ENCODE measurements at places on chromosomes 11 and 22.
A peak's percentile ranks its signal among the peaks of the same experiment; 100 is the strongest.

DNA sequence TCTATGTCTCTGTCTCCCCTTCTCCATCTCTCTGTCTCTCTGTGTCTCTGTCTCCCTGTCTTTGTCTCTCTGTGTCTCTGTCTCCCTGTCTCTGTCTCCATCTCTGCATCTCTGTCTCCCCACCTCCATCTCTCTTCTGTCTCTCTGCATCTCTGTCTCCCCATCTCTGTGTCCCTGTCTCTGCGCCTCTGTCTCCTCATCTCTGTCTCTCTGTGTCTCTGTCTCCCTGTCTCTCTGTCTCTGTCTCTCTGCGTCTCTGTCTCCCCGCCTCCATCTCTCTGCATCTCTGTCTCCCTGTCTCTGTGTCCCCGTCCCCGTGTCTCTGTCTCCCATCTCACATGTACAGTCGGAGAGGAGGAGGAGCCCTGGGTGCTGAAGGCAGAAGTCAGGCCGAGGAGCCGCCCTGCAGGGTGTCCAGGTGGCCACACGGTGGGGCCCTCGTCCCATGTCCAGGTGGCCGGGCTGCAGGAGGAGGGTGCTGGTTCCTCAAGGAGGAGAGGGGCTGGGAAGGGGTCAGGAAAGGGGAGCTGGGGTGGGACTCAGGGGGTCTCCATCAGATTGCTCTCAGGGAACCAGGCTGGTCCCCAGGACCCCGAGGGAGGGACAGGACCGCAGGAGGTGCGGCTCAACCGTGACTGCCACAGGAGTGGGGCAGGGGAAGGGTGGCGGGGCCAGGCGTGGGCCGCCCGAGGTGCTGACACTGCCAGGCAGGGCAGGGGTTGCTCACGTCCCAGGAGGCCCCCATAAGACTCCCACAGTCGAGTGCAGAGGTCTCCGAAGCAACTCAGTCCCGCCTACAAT, 25.6 kb upstream of the TH start:
- DNase-seq = peak; percentile 87

- peak; percentile 32 for DNase-seq
Measured at GRCh38 chr22:47162865-47163264, 400.4 kb downstream of the TBC1D22A start.

DNA sequence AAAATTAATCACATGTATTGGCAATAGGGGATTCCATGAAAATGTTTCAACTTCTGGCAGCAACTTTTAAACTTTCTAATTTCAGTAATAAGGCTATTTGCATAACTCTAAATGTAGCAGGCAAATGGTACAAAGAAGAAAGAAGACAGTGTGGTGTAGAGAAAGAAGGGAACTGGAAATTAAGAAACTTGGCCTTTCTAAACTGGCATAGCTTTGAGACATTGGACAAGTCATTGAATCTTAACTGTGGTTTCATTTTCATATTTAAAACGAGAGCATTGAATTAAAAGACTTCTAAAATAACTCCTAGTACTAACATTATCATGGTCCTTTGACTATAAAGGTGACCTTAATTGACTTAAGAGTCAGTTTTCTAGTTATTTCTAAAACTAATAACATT, 125.0 kb downstream of the UVRAG start:
- DNase-seq = no peak

DNA sequence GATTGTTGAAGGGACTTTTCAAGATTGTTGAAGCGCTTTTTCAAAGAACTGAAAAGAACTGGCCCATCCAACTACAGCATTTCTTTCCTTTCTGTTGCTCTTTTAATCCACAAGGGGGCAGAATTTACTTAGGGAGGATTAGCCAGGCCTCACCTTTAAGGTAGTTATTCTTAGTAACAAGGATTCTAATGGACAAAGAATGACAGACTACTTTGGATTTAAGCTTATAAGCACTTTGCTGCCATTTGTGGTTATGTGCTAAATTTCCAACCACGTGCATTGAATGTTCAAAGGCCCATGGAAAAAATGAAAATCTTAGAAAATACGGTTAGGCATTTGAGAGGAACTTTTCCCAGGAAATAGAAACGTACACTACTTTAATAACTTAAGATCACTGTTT, 49.5 kb upstream of the HSPA8 start:
- no peak for DNase-seq

DNA sequence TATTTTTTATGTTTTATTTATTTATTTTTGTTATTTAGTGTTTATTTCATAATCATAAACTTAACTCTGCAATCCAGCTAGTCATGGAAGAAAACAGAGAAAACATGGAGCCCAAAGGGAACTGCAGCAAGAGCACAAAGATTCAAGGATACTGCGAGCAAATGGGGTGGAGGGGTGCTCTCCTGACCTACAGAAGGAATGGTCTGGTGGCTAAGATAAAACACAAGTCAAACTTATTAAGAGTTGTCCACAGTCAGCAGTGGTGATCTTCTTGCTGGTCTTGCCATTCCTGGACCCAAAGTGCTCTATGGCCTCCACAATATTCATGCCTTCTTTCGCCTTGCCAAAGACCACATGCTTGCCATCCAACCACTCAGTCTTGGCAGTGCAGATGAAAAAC, 36.7 kb downstream of the STIM1 start:
- DNase-seq = no peak

- no peak for DNase-seq
Measured at GRCh38 chr11:118082880-118083552, 3.7 kb downstream of the SMIM35 start.

DNA sequence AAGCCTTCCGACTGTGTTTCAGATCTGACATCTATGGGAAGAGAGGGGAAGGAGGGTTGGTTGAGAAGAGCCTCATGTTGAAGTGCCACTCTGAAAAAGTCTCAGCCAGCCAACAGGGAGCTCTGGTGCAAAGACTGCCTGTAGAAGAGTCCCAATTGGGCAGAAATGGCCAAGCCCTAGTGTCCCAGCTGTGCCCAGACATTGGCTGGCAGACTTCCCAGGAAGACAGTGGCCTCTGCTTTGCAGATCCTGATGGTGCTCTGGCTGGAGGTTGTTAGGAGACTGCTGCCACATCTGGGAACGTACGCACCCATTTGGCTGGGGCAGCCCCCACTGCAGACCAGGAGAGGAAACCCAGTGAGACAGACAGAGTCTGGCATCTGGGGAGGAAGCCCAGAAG, 3.2 kb upstream of the PLA2G3 start:
- DNase-seq = no peak

DNA sequence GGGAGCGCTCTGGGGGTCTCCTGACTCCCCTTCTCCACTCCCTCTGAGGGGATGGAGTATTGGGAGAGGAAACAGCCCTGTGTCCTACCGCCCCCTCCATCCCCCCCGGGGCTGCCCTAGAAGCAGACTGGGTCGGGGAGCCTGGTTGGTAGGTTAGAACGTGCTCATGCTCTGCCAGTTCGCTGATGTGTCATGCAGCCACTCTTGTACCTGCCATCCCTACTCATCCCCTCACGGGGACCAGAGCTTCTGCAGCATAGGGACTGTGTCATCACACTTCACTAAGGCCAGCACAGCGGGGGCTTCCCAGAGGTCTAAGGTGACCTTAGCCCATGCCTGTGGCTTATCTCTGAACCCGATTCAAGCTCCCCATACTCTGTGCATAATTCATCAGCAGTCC, 4.7 kb downstream of the KCNJ1 start:
- no peak for DNase-seq

DNA sequence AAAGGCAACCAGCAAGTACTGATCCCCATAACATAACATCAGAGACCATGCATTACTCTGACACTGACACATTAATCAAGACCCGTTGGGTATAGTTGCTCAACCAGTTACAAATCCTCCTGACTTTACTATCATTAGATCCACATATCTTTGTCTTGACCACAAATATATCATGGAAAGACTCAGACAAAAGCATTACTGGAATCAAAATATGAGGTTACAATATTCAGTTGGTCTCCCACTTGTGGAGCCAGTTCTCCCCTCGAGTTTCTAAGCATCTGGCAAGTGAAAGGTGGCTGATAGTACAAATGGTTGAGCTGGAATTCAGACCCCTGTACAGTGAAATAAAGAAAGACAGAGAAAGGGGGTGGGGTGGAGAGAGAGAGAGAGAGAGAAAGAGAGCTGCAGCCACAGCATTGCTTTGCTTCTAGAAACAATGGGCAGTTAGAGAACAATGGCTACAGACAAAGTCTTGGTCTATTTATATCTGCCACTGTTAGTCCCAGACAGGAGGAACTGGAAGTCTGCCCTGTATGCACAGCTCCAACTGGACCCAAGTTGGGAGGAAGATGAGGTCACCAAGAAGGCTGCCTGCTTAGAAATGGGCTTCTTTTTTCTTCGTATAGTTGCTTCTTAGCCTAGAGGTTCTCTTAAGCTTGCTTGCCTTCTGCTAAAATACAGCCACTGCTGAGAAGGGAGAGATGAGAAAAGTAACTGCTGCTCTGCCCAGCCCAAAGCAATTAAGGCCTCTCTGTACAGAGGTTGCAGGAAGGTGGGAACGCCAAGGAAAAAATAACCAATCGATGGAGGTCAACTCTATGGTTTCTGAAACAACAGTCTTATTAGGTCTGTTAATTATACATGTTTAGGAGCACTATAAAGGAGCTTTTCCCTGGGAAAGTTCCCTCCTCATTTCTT, 85.5 kb downstream of the ETS1 start:
- DNase-seq = no peak

- no peak for DNase-seq
Measured at GRCh38 chr11:27694992-27695391, 5.3 kb downstream of the BDNF start.

DNA sequence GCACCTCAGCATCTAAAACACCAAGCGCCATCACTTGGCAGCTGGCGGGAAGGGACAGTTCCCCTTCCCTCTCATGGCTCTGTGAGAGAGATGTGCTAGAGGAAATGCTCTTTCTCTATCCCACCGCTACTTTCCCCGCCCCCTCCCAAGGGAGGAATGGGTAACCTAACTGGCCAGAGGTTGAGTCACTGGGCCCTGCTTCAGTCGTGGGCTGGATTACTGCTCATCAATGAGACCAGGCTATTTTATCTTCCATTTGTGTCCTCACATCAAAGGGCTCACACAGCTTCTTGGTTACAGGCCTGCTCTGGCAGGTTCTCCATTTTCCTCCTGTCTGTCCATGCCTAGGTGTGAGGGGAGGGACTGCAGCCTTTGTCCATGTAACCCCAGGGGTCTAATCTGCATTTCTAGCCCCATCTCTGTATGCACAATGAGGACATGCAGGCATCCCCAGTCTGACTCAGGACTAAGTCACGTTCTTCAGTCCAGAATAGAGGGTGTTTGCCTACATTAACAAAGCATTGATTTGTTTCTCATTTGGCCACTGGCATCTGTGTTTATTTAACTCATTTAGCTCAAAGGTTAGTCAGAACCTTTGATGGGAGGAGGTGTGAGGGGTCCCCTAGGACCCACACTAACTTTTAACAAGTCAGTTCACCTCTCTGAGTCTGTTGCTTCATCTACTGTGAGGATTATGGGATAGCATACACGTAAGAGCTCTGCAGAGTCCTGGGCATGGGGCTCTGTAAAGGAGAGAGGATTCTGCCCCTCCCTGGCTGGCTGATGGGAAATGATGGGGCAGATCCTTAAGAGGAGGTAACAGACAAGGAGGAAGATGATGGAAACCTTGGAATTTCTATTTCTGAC, 99.1 kb downstream of the XRRA1 start:
- DNase-seq = no peak

DNA sequence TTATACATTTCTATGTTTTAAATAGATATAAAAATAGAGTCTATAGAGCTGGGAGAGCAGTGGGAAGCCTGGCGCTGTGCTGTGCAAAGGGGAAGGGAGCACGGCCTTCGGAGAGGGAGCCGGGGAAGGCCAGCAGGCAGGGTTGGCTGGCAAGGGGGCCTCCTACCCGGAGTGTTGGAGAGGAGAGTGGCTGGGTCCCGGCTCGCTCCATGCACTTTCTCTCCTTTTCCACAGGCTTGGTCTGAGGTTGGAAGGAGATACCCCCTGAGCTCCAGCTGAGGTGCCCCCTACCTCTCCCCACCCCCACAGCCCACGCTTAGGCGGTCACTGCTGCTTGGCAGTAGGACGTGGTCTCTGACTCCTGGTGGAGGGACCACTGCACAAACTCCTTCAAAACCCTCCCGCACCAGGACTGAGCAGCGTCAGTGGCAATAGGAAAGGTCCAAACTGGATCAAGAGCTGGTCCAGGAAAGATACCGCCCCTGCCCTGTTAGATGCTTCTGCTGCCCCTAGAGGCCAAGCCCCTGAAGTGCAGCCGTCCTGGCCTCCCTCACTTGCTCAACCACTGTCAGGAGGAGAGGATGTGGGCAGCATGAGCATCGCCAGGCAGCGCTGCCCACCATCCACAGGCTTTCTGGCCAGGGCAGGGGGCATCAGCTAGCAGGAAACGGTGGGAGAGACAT, 52.9 kb downstream of the SYT13 start:
- DNase-seq = peak; percentile 68

DNA sequence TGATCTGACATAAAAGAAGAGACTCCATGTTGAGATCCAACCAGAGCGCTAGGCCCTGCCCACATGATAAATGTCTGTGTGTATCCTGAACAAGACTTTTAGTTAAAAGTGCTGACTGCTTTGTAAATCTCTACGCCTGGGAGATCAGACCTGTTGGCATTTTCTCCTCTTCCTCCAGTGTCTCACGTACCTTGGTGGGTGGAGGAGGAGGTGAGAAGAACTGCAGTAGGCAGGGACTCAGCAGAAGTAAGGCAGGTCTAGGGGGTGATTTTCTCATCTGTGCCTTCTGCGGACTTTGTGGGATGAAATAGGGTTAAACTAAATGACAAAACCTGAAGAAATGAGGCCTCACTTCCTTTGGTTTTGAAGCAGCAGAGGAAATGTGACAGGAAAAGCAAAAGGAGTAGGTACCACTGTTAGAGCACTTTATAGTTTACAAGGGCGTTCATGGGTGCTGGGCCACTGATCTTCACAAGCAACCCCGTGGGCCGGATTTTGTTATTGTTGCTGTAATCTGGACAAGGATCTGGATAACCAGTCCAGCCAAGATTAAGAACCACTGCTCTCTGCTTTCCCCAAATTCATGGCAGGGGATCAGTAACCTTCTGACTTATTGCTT, 36.7 kb upstream of the PLET1 start:
- DNase-seq = no peak

GRCh38 chr11:117519170-117519569, 191.5 kb downstream of the CEP164 start:
- no peak for DNase-seq

DNA sequence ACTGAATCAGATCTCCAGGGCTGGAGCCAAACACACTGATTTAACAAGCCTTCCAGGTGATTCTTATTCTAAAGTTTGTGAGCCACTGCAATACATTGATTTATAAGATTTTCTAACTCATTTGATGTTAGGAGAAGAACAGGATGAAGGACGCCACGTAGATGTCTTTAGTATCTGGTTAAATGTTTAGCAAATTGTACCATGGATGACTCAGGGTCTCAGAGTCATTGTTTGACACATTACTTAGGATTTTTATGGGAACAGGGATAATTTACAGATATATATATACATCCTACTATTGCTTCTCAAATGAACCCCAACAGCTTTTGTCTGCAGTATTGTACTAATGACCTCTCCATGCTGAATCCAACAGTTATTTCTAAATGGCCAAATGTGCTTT, 143.1 kb upstream of the DDI1 start:
- no peak for DNase-seq

GRCh38 chr11:91984033-91984584, 240.5 kb upstream of the FAT3 start:
- DNase-seq = no peak
